ENCODE measurements at places on chromosomes 5 and 9.

DNA sequence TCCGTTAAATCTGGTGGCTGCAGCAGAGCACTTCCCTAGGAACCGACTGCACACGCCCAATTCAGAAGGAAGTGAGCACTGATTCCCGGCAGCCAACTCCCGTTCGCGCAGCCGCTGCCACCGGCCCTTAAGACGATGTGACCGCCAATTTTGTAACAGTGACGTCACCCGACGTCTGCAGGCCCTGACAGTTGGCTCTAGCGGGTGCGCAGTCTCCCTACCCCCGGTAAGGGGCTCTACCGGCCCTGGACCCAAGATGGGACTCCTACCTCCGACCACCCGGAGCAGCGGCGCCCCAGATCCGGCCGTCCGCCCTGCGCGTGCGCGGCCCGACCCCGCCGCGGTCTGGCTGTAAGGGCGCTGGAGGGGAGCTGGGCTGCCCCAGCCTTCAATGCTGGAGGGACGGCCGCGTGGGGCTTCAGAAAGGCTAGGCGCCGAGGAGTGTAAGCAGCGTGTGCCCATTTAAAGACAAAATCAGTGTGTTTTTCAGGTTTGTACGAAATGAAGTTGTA lies 19.1 kb downstream of the DNAJA1 start:
- DNase-seq, result peak; percentile 27

DNA sequence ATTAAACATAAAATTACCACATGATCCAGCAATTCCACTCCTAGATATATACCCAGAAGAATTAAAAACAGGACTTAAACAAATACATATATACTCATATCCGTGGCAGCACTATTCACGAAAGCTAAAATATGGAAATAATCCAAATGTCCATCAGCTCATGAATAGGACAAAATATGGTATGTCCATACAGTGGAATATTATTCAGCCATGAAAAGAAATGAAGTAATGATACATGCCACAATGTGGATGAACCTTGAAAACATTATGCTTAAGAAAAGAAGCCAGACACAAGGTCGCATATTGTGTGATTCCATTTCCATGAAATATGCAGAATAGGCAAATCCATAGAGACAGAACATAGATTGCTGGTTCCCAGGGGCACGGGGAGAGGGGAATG lies 24.8 kb upstream of the AFAP1L1 start:
- no peak for DNase-seq

DNA sequence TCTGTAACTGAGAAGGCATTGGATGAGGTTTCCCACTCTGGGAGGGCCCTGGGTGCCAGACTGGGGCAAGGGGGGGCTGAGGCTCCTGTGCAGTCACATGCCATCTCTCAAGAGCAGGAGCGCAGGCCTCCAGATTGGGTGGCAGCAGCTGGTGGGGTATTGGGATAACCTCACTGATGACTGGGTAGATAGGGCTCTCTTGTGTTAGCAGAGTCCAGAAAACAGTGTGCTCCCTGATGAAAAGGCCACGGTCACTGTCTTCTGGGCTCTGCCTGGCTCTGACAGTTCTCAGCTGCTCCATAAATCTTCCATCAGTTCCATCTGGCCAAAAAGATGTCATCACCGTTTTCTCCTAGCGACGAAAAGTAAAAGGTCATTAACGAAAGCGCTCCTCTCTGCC lies 21.8 kb upstream of the NKX2-5 start:
- no peak for DNase-seq

- DNase-seq, result no peak
Measured at GRCh38 chr5:113527746-113528145, 14.3 kb downstream of the YTHDC2 start.

DNA sequence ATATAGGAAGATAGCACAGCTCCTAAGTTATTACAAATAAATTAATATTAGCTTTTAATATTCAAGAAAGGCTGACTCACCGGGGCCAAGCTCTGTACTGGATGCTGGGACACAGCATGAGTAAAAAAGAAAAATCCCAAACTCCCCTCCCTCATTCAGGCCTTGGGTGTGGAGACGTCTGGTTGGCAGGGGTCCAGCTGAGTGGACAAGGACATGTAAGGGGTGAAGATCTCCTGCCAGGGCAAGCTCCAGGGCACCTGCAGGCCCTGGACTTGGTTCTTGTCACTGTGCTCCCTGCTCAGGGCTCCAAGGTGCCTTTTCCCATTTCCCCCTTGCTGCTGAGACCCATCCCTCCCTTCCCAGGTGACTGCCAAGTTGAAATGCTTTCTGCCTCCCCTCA lies 388.5 kb downstream of the ENC1 start:
- no peak for DNase-seq

DNA sequence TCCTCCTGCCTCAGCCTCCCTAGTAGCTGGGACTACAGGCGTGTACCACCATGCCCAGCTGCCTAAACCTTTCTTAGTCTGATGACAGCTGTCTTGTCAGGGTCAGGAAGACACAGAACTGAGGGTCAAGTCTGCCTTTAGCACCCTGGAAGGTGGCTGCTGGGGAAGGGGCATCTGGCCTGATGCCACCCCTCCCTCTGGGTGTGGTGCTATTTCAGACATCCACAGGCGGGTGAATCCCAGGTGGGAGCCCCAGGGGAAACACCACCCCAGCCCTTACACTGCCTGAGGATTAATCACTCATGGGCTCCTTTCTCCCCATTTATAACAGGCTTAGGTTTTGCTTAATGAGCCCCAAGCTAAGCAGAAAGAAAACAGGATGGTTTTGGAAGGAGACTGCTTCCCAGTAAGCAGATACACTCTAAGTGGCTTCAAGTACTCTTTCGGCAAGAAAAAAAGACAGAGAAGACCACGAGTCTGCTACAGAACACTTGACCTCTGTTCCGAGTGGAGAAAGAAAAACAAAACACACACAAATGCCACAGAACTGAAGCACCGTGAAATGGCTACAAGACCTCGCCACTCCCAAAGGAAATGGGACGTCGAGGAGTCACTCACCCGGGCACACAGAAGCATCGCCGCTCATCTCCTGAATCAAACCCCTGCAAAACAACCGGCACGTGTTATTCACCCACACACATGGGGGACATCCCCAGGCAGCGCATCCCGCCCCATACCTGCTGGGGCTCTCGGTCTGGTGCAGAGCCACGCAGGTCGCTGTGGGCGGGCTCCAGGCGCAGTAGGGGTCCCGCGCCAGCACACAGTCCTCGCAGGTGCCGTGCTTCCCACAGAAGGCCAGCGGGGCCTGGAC lies 62.4 kb downstream of the SECISBP2 start:
- DNase-seq, result no peak

- no peak for DNase-seq
Measured at GRCh38 chr9:81132318-81132717, 557.0 kb downstream of the TLE1 start.

GRCh38 chr5:150137168-150137957 lies 18.3 kb downstream of the PDGFRB start:
- no peak for DNase-seq

DNA sequence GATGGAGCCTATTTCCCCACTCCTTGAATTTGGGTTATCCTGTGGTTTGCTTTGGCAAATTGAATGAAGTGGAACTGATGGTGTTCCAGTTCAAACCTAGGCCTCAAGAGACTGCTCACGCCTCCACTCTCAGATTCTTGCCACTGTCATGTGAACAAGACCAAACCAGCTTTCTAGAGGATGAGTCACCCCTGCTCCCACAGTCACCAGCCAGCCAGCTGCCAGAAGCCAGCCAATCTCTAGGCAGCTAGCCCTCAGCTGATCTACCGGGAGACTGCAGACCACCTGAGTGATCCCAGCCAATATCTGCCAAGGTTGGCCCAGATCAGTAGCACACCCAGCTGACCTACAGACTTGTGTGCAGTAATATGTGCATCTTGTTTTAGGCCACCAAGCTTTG lies 300.6 kb downstream of the TMEM38B start:
- no peak for DNase-seq

- DNase-seq, result no peak
Measured at GRCh38 chr5:80755626-80756025, 100.8 kb upstream of the DHFR start.

- DNase-seq, result no peak
Measured at GRCh38 chr9:17480966-17481365, 97.9 kb upstream of the SH3GL2 start.

All from activated CD8-positive, alpha-beta memory T cell treated with anti-CD3 and anti-CD28 coated beads for 1 hour (primary cell).